Tibial nerve (tissue), 4 donors: ENCODE measurements at places on chromosomes 2 and 18. TPM values are rescaled to one million over a fixed set of nuclear protein-coding genes. Genes with fewer than 3 reads are reported as not detected.

DNA sequence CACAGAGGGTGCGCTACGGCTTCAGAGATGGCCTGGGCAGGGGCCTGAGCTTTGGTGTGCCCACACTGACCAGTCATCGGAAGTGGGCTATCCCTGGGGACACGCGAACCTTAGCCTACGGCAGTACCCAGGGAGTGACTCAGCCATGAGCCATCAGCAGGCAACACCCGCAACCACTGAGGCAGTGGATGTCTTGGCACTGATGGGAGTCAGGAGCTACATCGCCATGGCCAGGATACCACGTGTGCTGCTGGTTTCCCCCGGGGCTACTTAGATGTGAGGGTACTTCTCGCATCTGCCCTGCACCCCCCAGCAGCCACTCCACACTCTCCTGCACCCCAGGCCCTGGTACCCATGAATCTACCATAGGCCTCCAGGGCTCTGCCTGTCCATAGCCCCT is 12.8 kb upstream of the HPCAL1 start:
- no peak for DNase-seq

DNA sequence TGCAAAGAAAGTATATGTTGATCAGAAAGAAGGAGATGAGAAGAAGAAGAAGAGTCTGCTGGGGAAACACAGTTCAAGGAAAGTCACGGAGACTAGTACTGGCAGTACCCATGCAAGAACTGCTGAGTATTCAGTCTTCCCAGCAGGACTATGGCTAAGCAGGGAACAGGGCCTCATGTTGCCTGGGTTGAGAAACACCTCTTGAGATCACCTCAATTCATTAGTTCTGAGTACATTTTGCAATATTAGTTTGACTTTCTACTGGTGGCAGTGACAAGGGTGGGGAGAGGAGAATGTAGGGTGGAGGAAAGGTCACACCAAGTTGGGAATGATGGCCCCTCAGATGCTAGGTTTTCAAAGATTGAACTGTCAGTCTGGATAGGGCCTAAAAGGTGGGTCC is 50.5 kb downstream of the MRPL33 start:
- DNase-seq, result no peak

DNA sequence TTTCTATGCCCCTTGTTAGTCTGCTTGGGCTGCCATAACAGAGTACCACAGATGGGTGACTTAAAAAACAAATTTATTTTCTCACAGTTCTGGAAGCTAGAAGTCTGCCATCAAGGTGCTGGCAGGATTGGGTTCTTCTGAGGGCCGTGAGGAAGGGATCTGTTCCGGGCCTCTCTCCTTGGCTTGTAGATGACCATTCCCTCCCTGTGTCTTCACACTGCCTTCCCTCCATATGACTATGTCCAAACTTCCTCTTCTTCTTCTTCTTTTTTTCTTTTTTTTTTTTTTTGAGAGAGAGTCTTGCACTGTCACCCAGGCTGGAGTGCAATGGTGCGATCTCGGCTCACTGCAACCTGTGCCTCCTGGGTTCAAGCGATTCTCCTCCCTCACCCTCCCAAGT is 13.1 kb upstream of the CCNYL1 start:
- DNase-seq, result no peak

Gene KLHL14
- total RNA-seq, result 0.30 TPM

Gene DCDC2C
- 7.3 TPM for total RNA-seq

DNA sequence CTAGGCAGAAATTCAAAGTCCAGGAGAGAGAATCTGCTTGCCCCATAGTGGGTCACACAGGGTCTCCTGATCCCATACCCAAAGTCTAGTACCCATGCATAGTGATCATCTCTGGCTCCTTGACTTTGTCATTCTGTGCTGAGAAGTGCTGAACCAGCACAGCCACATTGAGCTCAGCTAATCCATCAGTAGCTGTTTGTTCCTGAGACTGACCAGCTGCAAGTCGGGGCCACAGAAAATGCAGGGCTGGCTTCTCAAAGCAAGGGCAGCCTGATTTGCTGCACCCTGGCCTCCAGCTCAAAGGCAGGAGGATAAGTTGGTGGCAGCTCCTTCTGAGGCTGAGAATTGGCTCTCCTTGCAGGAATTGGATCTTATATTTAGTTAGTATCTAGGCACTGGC is 72.2 kb downstream of the LYPD1 start:
- no peak for DNase-seq

- DNase-seq, result no peak
Observed at GRCh38 chr2:231100990-231101389, 23.9 kb downstream of the HTR2B start.

- DNase-seq, result no peak
Observed at GRCh38 chr2:102069311-102069974, 73.1 kb upstream of the IL1R1 start.

GRCh38 chr2:80059447-80059846 is 245.1 kb downstream of the LRRTM1 start:
- DNase-seq, result no peak

DNA sequence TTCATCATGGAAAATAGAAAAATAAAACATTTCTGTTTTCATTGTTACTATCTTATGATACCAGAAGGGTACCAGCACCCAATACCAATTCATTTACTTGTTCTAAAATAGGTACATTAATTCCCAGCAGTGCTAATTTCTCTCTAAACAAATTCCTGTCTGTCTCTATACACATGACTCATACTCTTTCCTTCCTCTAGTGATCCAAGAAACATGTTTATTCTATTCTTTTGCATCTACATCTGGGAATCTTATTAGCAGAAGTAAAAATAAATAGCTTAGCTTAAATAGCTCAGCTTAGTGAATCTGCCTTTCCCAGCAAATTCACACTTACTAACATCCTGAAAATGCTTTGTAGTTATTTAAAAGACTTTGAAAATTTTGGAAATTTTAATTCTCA is 84.5 kb upstream of the MAPRE2 start:
- DNase-seq, result no peak

DNA sequence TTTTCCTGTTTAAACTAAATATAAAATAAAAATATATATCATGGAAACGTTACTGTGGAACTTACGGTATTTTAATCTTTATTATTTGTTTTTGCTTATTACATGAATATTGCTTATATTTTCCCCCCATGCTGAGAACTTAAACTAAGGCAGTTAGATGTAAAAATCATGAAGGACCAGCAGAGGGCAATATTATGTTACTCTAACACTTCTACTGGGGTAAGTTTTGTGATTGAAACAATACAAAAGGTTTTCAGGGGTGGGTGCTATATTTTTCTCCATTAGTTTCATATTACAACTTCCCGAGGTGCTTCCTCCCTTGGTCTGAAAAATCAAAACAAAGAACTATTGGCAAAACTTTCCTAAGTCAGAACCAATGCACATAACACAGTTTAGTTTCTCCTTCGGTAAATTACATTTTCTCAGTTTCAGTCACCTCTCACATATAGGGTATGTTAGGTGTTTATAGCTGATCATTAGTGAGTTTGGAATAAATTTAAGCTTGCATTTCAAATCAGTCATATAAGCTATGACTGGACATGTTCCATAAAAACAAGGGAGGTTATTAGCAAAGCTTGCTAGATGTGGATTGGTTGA is 54.8 kb downstream of the ZNF407 start:
- DNase-seq, result no peak

- no peak for DNase-seq
Observed at GRCh38 chr2:207266648-207267047, 100.9 kb upstream of the KLF7 start.

- DNase-seq, result no peak
Observed at GRCh38 chr2:183113630-183114029, 10.6 kb upstream of the NUP35 start.

- DNase-seq, result no peak
Observed at GRCh38 chr18:12361770-12362378, 15.2 kb downstream of the AFG3L2 start.

Gene SP5
- 7.5 TPM for total RNA-seq

GRCh38 chr18:37393945-37394609 is 171.5 kb downstream of the CELF4 start:
- DNase-seq, result peak; percentile 25

DNA sequence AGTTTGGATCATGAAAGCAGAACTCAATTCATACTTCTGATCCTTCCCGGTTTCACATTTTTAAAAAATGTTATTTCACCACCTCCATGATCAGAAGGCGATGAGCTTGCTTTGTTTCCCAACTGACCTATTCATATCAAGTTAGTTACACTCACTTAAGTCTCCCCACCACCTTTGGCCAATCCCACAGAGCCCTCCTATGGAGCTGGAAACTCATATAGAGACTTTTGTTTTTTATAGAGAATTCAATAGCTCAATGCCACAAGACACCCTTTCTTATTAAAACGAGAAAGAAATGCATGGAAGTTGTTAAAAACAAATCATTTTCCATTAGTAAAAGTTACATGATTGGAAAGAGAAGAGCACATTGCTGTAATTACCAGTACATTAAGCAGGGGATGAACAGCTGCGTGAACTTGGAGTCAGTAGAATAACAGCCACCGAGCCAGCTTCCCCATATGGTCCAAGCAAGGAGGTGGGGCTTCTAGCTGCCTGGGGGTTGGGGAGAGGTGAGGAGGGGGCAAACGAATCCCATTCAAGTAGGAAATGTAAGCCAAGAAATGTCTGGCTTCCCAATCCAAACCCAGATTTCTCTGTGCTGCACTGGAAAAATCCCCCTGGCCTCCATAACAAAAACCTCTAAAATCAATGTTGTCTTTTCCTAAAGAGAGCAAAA is 614.5 kb downstream of the IRS1 start:
- DNase-seq, result no peak

DNA sequence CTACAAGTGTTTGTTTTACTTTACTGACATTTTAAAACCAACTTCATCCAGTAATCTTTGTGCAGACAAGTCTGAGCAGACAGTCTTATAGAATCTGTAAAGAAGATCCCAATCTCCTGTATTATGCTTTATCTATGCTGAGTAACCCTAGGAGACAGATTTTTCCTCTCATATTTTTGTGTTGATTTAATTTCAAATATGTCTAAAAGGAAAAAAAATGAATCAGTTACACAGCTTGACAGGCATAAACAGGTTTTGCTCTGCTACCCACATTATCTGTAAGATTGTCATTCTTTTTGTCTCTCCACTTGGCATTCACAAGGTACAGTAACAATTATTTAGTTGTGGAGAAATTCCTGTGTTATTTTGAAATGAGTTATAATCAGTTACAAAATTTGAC is 415.0 kb downstream of the NYAP2 start:
- DNase-seq, result no peak

GRCh38 chr2:113217455-113218282 is 43.9 kb downstream of the PSD4 start:
- no peak for DNase-seq

Gene DNER
- total RNA-seq, result 6.7 TPM

- no peak for DNase-seq
Observed at GRCh38 chr18:73232933-73233332, 365.1 kb upstream of the NETO1 start.

DNA sequence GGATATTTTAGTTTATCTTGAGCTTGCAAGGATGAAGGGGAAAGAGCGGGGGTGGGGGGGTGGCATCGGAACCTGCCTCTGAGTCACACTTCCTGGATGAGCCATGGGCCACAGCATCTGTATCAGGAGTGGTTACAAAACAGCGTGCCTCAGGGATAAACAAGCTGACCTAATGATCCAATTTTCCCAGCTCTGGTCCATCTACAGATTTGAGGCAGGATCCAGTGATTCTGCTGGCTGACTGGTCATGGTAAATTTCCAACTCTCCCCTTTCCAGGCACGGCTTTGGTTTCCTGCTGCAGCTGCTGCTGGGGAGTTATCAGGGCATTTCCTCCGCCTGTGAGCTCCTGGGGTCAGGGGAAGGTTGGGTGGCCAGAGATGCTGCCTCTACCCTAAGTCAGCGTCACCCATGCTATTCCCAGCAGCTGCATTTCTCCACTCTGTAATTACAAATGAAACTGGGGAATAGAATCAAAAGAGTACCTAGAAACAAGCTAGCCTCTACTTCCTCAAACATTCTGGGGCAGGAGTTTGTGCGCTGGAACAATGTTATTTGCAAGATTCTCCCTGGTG is 4.7 kb upstream of the HPCAL1 start:
- no peak for DNase-seq

GRCh38 chr2:126253669-126254068 is 402.3 kb upstream of the GYPC start:
- no peak for DNase-seq

DNA sequence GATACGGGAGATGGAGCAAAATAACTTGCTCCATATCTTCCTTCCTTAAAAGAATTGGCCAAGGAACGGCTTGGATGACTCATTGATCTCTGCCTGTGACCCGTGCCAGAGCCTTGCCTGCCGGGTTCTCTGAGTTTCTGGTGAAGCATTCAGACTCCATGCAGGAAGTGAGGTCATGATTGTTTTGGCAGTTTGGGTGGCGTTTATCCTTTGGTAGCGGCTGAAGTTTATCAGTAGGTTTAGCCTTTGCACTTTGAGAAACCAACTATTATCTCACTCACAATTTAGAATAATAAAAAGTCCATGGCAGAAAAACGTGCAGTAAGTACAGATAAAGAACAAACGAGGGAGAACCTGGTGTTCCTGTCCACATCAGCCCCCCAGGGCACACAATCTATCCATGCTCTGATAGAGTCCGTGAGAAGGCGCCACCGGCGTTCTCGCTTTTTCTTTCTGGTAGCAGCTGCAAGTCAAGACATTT is 15.0 kb upstream of the CTAGE1 start:
- DNase-seq, result peak; percentile 50

Gene OTOF
- not detected for total RNA-seq

DNA sequence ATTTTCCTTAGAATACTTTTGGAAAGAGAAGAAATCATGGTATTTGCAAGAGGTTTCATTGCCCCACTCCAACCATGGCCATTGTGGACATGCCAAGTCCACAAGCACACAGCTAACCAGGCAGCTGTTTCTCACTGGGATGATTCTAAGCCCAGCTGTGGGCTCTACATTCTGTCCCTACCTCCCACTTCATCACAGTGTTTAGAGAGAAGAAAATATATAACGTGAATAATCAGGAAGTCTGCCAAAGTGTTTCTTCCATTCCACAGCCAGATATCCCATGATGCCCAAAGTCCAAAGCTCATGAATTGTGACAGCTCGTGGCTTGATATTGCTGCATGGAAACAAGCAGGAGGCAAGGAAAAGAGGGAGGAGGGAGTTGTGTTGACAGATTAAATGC is 433.7 kb upstream of the GYPC start:
- DNase-seq, result no peak

Gene CAPN14
- not detected for total RNA-seq

Gene SERPINB11
- total RNA-seq, result not detected

DNA sequence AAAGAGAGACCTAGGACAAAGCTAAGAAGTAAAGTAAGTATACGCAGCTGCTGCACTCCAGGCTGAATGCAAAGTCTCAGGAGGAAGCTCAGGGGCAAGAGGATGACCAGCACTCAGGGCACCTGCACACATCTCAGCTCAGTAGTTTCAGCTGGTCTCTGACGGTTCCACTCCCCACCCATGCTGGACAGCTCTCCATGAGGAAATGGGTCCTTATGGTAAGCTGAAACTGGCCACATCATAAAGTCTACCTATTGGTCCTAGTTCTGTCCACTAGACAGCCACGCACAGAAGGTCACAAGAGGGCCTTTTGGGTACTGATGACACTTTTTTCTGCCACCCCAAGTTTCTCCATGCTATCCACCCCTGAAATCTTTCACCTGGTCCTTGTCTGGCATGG is 215.3 kb downstream of the TTC32 start:
- no peak for DNase-seq
